ENCODE measurements at places on chromosomes 4 and X.

- no peak for DNase-seq
These were observed 21.5 kb downstream of the TNIP2 start for GRCh38 chr4:2734612-2735011.

DNA sequence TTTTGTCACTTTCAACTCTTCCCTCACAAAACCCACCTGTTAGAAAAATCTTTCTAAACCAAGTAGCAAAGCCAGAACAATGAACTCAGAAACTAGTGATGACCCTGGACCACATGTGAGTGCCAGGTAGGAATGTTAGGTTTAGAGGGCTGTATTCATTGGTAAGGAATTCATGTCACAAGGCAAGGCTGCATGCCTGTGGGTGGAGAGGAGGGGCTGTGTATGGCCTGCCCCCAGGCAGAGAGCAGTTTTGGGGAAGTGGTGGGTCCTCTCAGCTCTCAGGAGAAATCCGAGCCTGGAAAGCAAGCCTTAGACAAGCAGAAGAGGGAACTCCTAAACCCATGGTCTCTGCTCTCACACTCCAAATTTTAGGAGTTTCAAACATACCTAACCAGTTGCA, 2.4 kb downstream of the RNF175 start:
- DNase-seq, result no peak

DNA sequence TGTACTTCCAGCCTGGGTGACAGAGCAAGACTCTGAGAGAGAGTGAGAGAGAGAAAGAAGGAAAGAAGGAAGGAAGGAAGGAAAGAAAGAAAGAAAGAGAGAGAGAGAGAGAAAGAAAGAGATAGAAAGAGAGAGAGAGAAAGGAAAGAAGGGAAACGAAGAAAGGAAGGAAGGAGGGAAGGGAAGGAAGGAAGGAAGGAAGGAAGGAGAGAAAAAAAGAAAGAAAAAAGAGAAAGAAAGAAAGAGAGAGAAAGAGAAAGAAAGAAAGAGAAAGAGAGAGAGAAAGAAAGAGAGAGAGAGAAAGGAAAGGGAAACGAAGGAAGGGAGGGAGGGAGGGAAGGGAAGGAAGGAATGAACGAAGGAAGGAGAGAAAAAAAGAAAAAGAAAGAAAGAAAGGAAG, 238.6 kb downstream of the ASMT start:
- no peak for DNase-seq

- DNase-seq, result no peak
These were observed 368.7 kb downstream of the GBA3 start for GRCh38 chr4:23061431-23061830.

GRCh38 chrX:71111141-71111843, at the start of gene IL2RG:
Gene IL2RG, minus strand, starts transcription at chrX:71111577. Its CDS starts 38 bp downstream, at chrX:71111539.
- peak; percentile 82 for DNase-seq

- no peak for DNase-seq
These were observed 263.8 kb downstream of the PRDM5 start for GRCh38 chr4:120658772-120659171.

DNA sequence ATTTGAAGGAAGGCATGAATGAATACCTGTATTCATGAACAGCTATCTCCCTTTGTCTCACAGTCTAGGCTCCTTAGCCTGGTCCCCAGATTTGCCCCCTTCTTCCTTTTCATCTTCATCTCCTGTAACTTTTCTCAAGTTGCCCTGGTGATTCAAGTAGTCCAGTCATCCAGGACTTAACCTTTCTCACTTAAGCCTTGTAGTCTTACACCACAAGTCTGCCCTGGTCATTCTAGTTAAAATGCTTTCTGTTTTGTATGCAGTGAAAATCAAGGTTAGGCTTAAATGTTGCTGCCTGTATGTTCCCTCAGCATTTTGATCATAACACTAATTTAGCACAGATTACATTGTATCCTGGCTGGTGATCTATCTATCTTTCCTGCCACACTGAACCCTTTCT, 58.5 kb upstream of the SLC7A11 start:
- no peak for DNase-seq

DNA sequence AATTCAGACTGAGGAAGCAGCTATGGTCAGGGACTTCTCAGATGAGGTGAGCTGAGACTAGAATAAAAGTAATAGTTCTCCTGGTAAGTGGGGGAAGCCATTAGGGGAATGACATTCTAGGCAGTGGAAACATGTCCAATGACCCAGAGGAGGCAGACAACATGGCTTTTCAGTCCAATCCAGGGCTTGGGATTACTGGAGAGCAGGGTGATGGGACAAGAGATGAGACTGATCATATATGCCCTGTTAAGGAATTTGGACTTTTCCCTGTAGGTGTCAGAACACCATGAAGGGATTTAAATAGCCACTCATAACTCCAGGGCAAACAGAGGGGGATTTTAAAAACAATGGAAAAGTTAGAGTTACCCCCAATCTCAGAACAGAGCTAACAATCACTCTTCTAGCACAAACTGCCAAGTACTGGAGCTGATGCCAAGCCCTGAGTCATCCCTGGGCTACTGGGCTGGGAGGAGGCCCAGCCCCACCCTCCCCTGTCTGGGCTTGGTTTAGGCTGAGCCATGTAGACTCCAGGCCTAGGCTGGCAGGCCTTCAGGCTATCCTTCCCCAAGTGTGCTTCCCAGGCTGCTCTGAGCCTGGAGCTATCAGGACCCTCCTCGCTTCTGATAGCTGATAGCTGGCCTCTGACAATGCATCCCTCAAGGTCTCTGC, 22.7 kb upstream of the MSN start:
- no peak for DNase-seq

GRCh38 chrX:53237056-53237455, 12.0 kb upstream of the KDM5C start:
- DNase-seq, result no peak

GRCh38 chr4:102390438-102390837, 45.2 kb upstream of the SLC39A8 start:
- no peak for DNase-seq

DNA sequence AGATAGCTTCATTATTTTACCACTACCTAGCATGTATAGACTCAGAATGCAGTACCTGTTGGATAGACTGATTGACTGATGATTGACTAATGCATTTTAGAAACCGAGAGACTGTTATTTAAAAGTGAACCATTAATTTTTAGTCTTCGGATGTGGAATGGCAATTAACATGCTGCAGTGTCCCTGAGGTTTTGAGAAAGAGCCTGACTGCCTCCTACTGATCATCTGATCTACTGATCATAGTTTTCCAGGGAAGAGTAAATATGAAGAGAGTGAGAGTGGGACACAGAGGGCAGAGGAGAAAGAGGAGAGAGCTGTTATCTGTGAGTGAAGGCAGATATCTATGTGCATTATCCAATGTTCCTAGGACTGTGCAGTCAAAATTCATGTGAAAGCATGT, 764.7 kb downstream of the TRIML1 start:
- DNase-seq, result no peak

GRCh38 chrX:44291468-44292092, 51.9 kb downstream of the EFHC2 start:
- no peak for DNase-seq

GRCh38 chr4:41878991-41879491, 56.2 kb upstream of the TMEM33 start:
- DNase-seq, result no peak

GRCh38 chr4:155855897-155856296, 10.2 kb downstream of the ASIC5 start:
- DNase-seq, result no peak

DNA sequence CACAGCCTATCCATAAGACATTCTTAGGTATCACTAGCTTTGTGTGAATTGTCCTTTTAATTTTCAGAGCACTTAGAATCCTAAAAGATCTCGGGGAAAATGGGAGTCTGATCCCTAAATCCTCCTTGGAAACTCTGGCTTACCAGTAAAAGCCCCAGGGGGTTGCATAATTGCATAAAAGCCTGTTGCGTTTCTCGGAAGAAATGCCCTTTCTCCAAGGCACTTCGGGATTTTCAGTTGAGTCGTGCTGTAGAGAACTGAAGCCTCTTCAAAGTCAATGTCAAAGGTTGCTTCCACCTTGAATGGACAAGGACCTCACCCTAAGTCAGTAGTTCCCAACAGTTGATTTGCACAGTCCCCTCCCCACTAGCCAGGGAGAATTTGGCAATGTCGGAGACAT, 20.8 kb downstream of the FAM184B start:
- no peak for DNase-seq

GRCh38 chr4:20512033-20512792, 188.0 kb upstream of the PACRGL start:
- DNase-seq, result no peak

DNA sequence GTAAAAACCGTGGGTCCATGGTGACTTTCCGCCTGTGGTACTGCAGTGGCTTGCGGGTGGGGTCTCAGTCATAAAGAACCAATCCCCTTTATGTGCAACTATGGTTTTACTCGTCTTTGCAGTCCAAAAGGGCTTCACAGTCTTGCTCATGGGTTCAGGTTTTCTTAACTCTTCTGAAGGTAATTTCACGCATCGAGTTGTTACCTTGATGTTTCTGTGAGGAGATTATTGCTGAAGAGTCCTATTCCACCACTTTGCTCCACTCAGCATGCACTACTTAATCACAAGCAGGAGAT, 41.5 kb downstream of the F8 start:
- no peak for DNase-seq

- no peak for DNase-seq
These were observed 40.0 kb downstream of the SEPTIN11 start for GRCh38 chr4:76989391-76990061.

DNA sequence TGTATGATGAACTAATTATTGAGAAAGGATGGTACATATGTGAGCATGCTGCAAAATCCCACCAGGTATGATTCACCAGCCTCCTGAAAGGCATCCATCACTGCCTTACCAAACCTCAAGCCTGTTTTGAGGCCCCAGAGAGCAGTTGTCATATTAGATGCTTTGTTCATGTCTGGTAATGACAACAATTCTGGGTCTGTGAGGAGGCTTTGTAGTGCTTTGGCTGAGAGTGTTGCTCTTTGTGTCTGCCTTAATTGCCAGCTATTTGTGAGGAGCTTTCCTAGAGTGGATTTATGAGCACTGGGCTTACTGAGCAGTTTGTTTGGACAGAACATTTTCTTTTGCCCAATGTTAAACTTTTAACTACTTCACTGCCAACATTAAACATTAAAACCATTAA, 69.2 kb downstream of the HEPH start:
- no peak for DNase-seq

GRCh38 chr4:38911257-38911656, 43.7 kb downstream of the FAM114A1 start:
- no peak for DNase-seq

- no peak for DNase-seq
These were observed 343.7 kb upstream of the KLF3 start for GRCh38 chr4:38320343-38320695.

GRCh38 chr4:149897783-149898182, 82.1 kb upstream of the IQCM start:
- DNase-seq, result no peak

- DNase-seq, result no peak
These were observed 31.8 kb downstream of the CHIC2 start for GRCh38 chr4:54032558-54033135.

DNA sequence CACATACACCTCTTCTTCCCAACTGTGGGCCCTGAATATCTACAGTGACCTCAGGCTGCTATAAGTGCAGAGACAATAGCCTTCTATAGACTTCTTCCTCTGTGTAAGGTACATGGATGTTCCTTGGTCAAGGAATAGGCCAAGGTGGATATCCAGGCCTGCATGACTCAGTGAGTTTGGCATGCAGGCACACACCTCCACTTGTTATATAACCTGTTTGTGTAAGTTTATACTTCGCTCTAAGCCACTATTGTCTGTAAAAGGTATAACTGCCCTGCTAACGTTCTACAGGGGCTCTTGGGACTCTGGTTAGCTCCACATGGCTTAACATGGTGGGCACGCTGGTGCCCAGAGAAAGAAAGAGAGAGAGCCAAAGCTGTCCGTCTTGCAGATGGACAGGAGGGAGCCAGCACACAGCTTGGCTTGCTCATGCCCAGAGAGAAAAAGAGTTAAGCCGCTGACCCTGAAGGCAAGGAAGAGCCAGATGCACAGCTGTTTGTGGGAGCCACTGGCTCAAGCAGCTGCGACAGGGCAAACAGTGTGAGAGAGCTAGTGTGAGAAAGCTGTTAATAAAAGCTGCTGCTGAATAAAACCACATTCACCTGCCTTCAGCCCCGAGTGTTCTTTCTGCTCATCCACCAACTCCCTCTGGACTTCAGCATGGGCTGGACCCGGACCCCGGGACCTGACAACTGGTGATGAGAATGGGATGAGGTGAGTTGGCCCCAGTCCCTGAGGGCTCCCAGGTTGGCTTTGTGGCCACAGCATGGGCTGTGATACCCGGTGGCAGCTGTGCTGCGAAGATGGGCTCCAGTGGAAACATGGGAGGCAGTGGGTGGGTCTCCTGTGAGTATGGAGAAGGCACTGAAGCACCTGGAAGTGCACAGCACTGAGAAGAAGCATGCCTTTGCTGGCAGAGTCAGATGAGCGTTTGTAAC, 44.5 kb upstream of the ZBTB33 start:
- no peak for DNase-seq

GRCh38 chrX:112814496-112814895, 26.1 kb downstream of the AMOT start:
- no peak for DNase-seq

DNA sequence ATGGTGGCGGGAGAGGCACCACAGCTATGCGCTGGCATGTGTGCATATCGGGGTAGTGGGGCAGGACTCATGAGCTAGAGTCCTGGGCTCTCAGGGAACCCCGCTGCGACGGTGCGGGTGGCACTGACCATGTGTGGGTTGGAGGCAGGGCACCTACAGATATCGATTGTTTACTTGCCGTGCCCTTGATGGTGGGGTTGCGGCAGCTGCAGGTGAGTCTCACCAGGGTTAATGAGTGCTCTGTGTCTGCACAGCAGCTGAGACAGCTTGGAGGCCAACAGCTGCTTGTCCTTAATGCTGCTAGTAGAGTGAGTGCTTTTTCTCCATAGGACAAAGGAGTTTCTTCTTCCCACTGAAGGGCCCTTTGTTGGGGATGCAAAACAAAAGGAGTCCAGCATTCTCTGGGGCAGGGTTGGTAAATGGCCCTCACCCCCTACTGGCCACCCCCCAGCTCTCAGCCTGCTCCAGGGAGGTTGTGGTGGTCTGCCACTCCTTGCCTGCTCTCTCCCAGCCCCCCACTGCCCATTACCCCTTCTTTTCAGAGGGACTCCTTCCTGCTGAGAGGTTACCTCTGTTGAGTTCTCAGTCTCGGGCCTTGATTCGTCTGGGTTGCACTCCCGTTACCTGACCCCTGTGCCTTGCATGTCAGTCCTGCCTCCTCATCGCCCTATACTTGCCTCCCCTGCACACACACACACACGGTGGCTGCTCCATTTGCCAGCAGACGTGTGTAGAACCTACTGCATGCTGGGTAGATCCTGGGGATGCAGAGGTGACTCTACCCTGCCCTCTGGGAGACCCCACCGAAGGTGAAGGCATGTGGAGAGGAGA, 52.8 kb downstream of the TBC1D14 start:
- no peak for DNase-seq

GRCh38 chr4:52235552-52236201, 184.6 kb downstream of the SPATA18 start:
- DNase-seq, result no peak

GRCh38 chrX:100895365-100896075, 21.4 kb upstream of the NOX1 start:
- DNase-seq, result peak; percentile 1

DNA sequence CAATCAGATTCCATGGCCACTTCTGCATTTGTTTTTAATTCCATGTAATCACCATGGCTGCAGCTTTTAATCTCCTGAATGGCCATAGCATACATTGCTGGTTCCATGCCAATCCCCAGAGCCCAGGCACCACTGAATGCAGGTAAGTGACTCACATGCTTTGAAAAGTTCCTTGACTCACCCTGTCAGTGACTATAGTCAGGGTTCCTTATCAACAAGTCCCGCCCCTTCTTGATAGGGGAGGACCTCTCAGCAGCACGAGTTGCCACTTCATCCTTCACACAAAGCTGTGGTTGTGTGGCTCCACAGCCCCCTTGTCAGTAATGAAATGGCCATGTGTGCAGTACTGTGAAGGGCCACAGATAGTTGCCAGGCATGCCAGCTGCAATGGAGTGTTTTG, 516.6 kb downstream of the PPARGC1A start:
- no peak for DNase-seq

Measured in stimulated activated CD4-positive, alpha-beta T cell treated with anti-CD3 and anti-CD28 coated beads, Interleukin-12 subunit alpha, Interleukin-12 subunit beta, amount 100 ng/mL, for 48 hours (primary cell).